ENCODE measurements at places on chromosomes 2 and 18.

- no peak for DNase-seq
Measured at GRCh38 chr2:232871835-232872736, 2.0 kb downstream of the SNORC start.

DNA sequence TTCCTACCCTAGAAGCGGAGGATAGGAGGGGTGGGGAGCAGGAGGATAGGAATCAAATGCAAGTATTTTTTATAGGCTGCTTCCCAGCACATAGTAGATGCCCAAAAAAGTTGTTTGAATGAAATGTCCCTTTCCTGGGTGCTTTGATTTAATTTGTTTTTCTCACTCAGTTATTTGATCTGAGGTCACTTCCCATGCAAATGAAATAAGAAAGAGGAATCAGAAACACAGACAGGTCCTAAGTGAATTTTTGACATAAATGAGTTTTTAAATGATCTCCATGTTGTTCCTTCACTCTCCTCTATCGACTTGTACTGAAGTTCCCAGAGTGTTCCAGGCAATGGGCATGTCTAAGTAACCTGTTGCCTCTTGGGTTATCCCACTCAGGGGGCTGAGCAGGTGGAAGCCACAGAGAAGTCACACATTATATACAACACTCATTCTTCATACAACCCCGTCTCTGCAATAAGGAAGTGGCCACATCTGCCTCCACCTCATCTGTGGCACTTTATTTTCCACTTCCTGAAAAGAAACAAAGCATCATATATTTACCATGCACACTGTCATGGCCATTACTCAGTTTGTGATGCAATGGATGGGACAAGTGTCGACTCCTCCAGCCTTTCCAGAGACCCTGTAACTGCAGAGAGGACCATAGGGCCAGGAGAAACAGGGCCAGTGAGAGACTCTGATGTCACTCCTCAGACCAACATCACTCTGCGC is 81.9 kb upstream of the ZNF397 start:
- peak; percentile 96 for DNase-seq

DNA sequence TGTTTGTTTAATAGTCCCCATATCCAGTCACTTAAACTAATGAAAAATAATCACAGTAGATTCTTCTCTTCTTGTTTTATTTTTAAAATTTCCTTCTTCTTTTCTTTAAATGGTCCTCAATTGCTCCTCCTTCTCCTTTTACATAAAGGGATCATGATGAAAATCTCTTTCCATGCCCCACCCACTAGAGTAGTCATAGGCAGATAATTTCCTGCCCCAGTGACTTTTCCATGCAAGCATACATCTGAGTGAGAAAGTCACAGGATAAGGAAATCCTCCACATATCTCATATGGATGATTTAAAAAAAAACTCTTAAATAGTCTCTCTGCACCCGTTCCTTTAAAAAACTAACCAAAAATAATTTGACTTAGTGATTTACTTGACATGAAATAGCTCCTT is 552.3 kb upstream of the SETBP1 start:
- DNase-seq, result no peak

DNA sequence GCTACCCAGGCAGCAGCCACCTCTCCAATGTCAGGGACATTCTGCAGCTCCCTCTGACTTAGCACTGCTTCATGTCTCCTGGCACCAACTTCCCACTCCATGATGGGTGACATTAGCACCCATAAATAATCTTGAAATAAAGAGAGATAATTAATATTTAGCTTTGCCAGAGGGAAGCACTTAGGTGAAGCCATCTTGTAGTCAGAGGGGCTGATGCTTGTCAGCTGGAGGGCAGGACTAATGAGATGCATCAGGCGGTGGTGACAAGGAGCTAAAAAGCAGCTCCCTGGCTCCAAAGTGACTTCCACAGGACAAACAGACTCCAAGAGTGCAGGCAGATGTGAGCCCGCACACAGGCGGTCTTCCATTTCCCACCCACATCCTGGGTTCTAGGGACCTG is 153.0 kb upstream of the ID2 start:
- DNase-seq, result no peak

DNA sequence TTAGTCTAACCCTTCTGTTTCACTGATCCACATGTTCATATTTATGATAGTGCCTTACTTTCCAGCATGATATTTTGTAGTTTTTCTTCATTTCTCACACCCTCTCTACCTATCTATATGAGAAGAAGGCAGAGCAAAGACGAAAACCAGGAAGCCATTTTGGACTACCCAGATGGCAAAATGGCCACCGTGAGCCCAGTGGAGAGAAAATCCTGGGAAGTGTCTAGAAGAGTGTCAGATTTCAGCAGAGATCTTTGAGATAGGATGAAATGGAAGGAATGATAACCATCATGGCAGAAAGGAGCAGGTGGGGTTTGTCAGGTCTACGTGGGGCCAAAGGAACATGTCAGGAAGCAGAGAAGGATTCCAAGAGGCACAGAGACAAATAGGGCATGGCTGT is 84.0 kb upstream of the MYCN start:
- no peak for DNase-seq

DNA sequence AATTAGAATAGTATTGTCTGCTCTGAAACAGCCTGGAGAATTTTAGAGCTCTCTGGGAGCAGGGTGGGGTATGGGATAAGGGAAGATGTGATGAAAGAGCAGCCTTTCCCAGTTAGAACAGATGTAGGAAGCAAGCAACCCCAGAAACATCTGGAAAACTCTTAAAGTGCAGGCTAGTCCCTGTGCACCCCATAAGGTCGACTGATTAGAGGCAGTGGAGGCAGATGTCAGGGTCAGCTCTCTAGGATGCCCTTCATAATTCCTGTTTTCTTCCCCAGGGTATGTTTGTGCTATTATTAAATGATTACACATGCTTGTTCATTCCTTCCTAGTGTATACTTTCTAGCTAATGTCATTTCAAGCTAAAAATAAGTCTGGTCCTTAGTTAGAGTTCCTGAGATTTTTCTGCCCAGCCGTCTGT is 41.7 kb downstream of the PTPRM start:
- no peak for DNase-seq

DNA sequence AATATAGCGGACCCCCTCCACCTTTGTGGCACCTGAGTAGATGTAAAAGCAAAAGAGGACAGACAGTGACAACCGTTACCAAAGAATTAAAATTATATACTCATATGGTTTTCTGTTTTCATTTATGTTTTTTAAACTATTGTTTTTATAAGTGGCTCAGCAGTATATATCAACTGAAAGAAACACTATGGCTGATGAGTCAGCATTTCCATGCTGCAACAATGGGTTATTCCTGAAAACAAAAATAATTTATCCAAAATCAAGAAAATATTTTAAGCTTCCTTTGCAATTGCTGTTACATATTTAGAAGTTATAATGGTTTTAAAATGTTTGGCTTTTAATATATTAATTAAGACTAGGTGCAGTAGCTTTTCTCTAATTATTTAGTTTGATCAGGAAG is 17.7 kb downstream of the MRPS9 start:
- DNase-seq, result no peak

GRCh38 chr2:19474128-19474527 is 115.7 kb upstream of the OSR1 start:
- DNase-seq, result peak; percentile 90

GRCh38 chr2:240604291-240604938 is 17.9 kb downstream of the CAPN10 start:
- no peak for DNase-seq

- no peak for DNase-seq
Measured at GRCh38 chr2:9143264-9143815, 63.3 kb upstream of the ASAP2 start.

- no peak for DNase-seq
Measured at GRCh38 chr2:209591021-209591420, 167.2 kb downstream of the MAP2 start.

- DNase-seq, result no peak
Measured at GRCh38 chr2:17517481-17518211, 594 bp downstream of the RAD51AP2 start.

DNA sequence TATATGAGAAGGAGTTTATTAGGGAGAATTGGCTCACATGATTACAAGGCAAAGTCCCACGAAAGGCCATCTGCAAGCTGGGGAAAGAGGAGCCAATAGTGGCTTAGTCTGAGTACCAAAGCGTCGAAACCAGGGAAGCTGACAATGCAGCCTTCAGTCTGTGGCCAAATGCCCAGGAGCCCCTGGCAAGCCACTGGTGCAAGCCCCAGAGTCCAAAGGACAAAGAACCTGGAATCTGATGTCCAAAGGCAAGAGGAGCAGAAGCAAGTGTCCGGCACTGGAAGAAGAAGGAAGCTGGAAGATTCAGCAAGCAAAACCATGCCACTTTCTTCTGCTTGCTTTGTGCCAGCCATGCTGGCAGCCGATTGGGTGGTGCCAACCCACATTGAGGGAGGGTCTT is 74.3 kb upstream of the NPAS2 start:
- no peak for DNase-seq

GRCh38 chr2:230161184-230161583 is 58.6 kb downstream of the SP110 start:
- DNase-seq, result no peak

GRCh38 chr2:164967781-164968228 is 12.5 kb upstream of the SLC38A11 start:
- no peak for DNase-seq

- no peak for DNase-seq
Measured at GRCh38 chr18:70194227-70194890, 11.1 kb downstream of the RTTN start.

DNA sequence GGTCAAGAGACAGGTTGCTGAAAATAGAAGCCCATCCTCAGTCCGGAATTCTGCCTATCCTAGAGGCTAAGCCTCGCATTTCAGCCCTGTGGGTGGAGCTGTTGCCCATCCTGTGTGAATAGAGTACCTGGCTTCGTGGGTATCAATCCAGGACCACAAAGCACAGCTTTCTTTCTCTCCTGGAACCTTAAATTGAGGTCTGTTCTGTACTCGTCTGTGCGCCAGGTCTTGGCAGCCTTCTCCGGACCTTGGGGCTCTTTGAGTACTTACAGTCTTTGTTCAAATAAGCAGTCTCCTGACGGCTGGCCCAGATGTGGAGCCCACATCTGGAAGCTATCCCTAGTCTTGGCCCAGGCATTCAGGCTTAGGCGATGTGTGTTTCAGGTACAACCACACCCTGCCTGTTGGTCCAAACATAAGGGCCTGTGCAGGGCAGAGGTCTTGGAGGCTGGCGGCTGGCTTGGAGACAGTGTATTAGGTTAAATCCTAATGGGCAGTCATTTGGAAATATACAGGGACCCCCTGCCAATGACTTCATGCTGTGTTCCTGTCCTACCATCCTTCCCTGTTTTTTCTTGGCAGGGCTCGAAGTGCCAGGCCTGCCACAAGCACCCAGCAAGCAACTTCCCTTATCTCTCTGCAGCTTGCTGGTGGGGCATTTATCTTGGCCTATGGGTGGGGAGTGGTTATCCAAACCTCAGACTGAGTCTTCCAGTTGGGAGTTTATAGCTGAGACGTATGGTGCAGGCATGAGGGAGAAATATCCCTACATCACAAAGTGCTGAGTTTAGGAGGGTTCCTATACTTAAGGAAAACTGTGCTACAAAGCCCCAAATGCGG is 294.1 kb downstream of the BCL2 start:
- DNase-seq, result peak; percentile 36

DNA sequence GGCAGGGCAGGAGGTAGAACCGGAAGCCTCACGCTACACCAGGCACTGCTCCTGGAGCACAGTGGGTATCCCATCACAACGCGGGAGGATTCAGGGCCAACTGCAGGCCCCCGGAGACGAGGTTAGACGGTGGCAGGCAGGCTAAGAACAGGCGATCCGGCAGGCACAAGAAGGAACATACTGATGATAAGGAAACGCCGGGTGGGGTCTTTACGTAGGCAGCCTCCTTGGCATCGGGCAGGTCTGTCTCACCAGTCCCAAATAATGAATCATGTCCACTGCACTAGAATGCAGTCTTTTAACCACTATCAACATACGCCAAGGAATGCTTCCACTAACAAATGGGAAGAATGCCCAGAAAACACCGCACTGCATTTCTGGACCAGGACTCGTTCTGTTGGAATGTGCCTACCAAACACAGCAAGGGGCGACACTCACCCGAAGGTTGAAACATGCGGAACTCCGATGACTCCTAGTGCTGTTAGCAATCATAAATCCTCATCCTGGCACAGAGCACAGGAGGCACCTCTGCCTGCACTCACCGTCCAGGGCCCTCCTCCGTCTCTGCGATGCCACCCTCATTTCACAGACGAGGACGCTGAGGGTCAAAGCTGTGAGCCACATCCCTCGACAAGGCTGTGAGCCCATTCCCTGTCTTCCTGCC is 35.2 kb downstream of the ZNF516 start:
- DNase-seq, result no peak

DNA sequence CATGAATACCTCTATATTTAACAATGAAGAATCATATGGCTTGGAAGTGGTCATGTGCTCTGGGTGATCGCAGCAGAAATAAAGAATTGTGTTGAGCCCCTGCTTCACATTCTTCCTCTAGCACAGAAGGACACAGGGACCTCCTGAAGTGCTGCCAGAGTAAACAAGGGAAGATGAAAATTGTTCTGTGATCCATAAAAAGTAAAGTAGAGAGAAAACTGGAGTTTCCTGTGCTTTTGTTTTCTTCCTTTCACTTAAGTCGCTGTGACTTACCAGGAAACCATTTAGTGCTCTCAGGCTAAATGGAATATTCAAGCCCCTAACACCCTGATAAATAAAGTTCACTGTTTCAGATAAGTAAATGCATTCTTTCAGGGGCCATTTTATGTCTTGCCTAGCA is 1173.6 kb upstream of the CHAC2 start:
- no peak for DNase-seq

DNA sequence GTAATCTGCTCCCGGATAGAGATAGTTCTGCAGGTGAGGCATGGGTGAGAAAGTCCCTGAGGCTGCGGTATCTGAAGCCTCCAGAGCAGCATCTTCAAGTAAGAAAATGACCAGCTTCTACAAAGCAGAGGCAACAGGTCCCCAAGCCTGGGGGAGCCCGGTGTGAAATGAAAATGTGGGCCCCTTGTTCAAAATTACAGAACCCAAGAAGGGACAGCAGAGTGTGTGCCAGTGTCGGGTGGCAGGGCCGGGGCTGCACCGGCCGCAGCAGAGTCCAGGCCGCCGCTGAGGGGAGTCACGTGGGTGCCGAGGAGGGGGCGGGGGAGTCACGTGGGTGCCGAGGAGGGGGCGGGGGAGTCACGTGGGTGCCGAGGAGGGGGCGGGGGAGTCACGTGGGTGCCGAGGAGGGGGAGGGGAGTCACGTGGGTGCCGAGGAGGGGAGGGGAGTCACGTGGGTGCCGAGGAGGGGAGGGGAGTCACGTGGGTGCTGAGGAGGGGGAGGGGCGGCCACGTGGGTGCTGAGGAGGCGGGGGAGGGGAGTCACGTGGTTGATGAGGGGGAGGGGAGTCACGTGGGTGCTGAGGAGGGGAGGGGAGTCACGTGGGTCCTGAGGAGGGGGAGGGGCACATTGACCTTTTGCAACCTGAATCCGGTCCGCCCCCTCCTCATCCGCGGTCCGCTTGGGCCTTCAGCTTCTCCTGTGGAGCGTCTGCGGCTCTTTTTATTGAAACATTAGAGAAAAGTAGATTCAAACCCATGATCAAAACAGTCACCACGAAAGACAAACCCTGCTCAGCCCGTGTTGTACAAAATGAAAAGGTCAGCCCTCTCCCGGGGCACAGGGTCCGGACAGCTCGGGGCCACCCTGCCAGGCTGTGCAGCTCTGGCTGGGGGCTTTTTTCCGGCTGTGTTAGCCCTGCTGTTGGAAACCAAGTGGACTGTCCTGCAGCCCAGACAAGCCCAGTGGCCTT is 10.4 kb downstream of the COLEC11 start:
- DNase-seq, result no peak

- DNase-seq, result no peak
Measured at GRCh38 chr18:59516356-59517155, 157.5 kb upstream of the LMAN1 start.

GRCh38 chr2:143410082-143410897 is 281.1 kb downstream of the ARHGAP15 start:
- no peak for DNase-seq

Data from KBM-7 (cell line).